ENCODE measurements at places on chromosomes 5 and 9.

DNA sequence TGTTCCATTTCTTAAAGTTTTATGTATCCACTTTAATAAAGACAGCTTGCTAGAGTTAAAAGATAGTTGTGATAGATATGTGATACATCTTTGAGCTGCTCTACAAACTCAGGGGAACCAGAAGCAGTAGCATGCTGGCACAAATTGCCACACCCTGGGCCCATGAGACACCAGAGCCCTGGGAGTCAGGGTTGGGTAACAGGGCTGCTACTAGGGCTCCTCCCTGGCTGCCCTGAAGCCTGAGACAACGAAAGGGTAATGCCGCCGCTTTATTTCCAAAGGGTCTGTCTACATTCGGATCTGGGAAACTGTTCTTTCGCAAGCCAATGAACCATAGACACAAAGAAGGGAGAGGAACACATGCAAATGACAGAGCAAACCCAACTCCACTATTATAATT is 29.2 kb downstream of the PTPN3 start:
- DNase-seq = no peak

- DNase-seq = no peak
Observed at GRCh38 chr9:76352026-76352620, 42.1 kb downstream of the RFK start.

DNA sequence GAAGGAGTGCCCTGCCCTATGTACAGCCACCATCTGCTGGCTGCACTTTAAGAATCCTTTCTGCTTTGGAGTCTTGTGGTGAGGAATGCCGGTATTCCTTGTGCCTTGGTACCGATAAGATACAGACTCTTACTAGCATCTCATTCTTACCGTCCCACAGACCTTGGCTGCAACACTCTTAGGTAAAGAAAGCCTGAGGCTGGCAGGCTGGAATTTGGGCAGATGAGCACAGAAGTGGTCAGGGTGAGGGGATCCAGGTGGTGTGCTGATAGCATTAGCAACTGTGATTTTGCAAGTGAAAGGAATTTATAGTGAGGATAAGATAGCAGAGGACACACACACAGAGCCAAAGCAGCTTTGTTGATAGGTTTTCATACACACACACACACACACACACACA is 198.1 kb downstream of the ENC1 start:
- DNase-seq = no peak

- DNase-seq = no peak
Observed at GRCh38 chr5:115355767-115356381, 59.4 kb upstream of the CCDC112 start.

DNA sequence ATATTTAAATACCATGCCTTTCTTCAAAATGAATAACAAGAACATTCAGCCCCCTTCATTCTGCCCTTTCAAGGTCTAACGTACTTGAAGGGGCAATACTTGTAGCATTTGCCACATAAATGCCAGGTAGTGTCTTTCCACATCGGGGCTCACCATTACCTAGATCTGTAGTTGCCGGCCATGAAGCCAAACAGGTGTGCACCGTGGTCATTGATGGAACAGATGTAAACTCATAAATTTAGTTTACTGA is 193.0 kb downstream of the CD180 start:
- DNase-seq = no peak

DNA sequence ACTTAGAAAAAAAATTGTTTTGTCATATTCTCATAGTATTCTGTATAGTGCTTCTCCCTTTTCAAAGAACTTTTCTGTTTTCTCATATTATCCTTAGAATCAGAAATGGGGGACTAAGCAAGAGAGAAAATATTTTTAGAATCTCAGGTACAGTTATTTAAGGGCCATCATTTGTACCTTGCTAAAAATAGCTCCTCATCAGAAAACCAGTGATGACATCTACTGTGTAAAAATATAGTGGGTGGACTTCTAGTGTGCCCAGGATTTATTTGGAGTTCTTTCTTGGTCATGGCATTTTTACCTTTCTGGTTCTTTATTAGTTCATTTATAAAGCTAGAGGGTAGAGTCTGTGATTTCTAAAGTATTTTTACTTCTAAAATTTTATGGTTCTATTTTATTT is 82.5 kb downstream of the CSNK1G3 start:
- DNase-seq = no peak

DNA sequence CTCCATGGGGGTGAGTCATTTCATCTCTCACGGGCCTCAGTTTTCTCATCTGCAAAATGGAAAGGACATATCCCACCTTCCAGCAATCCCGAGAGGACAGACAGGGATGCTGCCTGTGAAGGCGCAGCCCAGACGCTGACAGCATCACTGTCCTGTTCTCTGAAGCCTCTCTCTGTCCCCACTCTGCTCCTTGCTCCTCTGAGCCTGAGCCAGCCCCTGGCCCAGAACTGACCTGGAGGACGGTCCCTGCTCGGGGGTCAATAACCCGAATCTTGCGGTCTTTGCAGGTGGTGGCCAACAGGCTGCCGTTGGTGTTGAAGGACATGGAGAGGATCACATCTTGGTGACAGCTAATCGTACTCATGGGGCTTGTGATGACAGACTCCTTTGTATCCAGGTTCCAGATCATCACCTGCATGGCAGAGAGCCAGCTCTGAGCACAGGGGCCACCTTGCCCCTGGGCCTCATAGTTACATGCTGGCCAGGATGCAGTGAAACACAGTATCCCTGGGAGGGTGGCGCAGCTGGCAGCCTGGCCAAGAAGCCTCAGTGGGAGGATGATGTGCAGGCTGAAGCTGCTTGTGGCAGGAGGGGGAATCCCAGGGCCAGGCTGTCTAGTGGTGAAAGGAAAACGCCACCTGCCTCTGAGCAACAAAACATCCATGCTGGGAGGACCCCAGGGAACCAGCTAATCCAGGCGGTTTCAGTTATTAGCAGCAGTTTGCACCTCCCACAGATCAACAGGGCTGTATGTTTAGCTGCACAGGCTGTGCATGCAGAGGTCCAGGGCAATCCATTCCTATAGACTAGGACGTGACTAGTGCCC is 14.0 kb upstream of the TRIM14 start:
- peak; percentile 78 for DNase-seq

DNA sequence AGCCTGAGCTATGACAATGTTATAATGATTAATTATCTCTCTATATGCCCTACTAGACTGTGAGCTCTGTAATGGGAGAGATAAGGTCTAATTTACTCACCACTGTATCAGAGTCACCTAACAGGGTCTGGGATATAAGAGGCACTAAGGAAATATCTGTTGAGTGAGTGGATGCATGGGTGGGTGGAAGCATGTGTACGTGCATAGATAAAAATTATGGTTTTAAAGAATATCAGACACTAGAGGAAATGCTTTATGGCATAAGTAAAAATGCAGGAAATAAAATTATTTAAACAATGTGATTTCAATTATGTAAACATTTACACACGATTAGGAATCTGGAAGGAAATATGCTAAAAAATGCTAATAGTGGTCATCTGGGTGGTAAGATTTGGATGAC is 137.8 kb downstream of the SPOCK1 start:
- no peak for DNase-seq

DNA sequence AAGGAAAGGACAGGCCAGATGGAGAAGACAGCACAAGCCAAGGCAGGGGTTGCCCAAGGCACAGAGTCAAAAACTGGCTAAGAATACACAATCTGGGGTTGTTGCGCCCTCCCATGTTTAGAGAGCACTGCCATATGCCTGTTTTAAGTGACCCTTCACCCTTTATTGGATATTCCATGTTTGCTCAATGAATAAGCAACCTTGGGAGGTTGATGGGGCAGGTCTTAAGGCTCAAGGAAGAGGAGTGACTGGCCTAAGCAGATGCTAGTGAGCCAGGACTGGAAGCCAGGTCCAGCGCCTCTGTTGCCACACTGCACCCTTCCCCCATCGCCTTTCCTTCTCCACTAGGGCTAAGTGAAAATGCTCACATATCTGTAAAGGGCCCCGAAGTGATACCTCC is 6.7 kb downstream of the TXN start:
- DNase-seq = no peak

GRCh38 chr5:141330299-141331080 is at the start of gene PCDHGA1:
Gene PCDHGA1, plus strand, starts transcription at chr5:141330514.
- no peak for DNase-seq

GRCh38 chr9:3087697-3088096 is 243.8 kb upstream of the PUM3 start:
- no peak for DNase-seq

DNA sequence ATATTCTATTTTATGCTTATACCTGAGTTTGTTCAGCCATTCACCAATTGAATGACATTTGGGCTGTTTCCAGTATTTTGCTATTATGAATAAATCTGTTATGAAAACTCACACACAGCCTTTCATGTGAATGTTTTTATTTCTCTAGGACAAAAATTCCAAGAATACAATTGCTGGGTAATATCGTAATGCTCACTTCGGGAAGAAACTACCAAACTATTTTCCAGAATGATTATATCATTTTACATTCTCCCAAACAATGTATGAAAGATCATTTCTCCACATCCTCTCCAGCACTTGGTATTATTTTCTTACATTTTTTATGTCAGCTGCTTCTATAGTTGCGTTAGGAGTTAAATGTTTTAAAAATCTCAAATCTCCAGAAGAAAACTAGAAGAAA is 58.3 kb upstream of the LHFPL2 start:
- DNase-seq = no peak

DNA sequence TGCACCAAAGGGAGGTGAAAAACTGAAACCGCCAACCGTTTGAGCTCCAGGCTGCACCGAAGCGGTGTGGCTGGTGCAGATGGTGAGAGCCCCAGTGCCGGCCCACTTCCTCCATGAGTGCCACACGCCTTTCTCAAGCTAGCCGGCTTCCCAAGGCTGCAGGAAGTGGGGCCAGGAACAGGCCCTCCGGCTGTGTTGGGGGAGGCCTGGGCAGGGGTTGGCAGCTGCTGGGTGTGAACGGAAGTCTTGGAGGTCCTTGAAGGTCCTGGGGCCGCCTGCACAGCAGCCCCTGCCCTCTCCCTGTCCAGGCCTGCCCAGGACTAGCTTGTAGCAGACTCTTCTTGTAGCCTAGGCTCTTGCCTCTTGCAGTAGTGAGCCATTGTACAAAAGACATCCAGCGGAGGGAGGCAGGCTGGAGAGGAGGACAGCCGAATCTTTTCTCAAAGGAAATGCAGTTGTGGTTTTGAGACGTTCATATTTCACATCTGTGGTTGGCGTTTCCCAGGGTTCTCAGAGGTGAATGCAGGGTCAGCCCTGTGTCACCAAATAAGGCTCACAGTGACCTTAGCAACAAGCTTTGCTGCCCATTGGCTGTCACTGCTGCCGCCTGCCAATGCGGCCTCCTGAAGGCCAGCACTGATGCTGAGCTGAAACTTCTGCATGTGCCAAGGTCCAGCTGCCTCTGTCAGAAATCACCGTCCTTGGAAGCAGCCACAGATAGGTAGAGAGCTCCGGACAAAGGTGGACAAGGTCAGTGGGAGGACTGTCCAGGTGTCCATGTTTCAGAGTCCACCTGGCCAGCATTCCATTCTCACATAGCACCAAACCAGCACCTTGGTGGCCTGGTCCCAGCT is 23.9 kb downstream of the IRF1 start:
- no peak for DNase-seq

GRCh38 chr9:117737721-117738226 is 33.6 kb downstream of the TLR4 start:
- DNase-seq = no peak

DNA sequence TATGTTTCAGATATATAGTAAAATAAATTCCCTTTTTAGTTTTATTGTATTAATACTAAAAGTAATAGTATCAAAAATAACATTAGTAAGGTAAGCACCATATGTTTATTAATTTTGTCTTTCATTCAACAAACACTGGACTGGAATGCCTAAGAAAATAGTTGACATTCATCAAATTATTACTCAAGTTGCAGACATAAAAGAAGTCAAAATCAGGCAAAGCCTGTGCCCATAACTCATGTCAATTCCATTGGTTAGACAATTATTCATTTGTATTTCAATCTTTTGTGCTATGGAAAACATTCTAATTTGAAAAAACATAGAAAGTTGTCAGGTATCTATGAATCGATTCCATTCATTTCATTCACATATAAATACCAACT is 158.9 kb downstream of the CEMIP2 start:
- no peak for DNase-seq

- no peak for DNase-seq
Observed at GRCh38 chr5:150487199-150488061, 20.5 kb upstream of the NDST1 start.

- DNase-seq = no peak
Observed at GRCh38 chr5:152717393-152717792, 312.3 kb upstream of the NMUR2 start.

- no peak for DNase-seq
Observed at GRCh38 chr5:6343951-6344592, 34.3 kb downstream of the MED10 start.

DNA sequence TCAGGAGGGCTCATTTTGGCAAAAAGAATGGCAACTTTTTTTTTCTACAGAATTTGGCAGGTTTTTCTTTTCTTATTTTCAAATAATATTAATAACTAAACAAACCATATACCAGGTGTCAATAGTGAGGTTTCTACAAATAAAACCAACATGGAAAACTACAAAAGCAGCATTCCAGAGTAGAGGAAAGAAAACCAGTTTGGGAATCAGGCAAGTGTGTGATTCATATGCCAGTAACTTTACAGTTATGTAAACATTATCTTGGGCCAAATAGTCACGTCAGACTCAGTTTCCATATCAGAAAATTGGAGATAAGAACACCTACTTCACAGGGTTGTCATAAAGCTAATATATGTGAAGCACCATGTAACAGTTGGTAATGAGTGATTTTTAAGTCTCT is 51.7 kb downstream of the FBXW11 start:
- DNase-seq = no peak

DNA sequence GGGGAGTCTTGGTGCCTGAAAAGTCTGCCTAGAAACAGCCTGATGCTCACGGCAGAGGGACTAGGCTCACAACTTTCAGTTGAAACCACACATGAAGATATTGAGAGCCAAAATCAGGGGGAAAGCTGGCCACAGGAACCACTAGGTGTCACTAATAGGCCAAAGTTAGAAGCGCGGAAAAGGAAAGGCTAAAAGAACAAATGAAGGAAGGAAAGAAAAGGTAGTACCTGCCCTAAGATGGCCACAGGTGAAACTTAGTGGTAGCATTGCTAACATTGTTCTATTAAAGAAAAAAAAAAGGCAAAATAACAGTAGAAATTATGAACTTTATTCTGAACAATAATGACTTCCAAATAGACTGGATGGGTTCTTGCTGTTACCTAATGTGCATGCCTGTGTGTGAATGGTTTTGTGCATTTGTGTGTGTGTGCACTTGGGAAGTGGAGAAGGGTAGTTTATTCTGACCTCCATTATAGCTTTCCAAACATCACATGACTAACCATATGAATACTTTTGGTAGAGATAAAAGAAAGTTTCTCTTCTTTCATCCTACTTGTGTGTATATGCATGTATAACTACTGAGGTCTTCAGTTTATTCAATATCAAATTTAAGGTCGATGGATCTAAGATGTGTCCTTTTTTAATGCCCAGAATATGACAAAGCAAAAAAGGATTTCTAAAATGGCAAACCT is 2.1 kb upstream of the RFESD start:
- no peak for DNase-seq

Data from NCI-H2081 treated with DMSO at 0.1 percent for 48 hours (cell line).